ENCODE measurements at places on chromosomes 3 and 15.

DNA sequence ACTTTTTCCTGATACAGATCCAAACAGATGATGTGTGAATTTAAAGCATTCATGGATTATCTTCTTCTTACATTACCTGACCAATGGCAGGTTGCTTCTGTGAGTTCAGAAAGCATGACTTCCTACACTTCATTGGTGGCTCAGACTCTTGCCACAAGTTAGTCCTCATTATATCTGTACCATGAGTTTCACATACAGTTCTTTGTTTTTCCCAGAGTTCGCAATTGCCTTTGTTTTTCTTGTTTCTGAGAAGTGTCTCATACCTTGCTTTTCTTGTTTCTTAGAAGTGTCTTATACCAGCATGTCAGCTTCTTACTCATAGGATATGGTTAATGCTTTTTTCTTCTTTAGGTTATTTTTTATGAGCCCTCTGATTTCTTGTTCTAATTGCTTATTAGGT lies 133.8 kb upstream of the TLE3 start:
- DNase-seq = no peak

- no peak for DNase-seq
Measured at GRCh38 chr15:91152896-91153581, 53.0 kb downstream of the SV2B start.

- no peak for DNase-seq
Measured at GRCh38 chr3:184842433-184842832, 30.5 kb downstream of the VPS8 start.

DNA sequence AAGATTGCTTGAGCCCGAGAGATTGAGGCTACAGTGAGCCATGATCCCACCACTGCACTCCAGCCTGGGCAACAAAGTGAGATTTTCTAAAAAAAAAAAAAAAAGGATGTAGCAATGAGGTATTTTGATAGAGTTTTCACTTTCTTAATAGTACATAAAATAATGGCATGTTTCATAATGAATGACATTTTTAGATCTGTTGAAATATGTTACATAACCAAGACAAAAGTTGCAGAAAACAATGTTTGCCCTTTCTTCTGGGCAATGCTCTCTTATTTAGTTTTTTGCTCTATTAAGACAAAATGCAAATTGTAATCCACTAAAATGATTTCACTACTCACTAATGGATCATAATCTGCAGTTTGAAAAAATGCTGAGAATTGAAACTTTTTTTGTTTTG lies 4.4 kb upstream of the MAPK6 start:
- DNase-seq = no peak

DNA sequence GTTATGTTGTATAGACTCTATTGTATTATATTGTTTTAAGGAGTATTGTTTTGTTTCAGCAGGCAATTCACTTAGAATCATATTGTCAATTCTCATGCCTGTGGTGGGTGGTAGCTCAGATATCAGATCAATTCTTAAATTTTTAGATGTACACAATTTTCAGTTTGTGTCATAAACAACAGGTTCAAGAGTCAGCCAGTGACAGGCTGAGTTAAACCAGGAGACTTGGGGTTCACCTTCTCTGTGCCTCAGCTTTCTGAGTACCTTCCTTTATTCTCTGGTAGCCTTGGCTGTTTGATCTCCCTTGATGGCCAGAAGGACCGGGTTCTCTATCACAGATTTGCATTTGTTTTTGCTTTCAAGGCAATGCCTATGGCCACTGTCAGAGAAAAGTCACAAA lies 199.9 kb upstream of the KCNMB2 start:
- no peak for DNase-seq
